ENCODE measurements at places on chromosomes 7 and 10. TPM values are rescaled to one million over a fixed set of nuclear protein-coding genes. Genes with fewer than 3 reads are reported as not detected.

The SLC13A1 gene
- not detected for total RNA-seq

The GSTK1 gene
- total RNA-seq, result 88.8 TPM

The VGF gene
- under 0.01 TPM for total RNA-seq

The ARHGEF5 gene
- 1.1 TPM for total RNA-seq

The TBATA gene
- not detected for total RNA-seq

The HNRNPF gene
- total RNA-seq, result 334 TPM

The OR2A1 gene
- total RNA-seq, result under 0.01 TPM

The LBX1 gene
- not detected for total RNA-seq

The NCAPG2 gene
- 35.9 TPM for total RNA-seq

The LAMB1 gene
- 348 TPM for total RNA-seq

The MYO1G gene
- under 0.01 TPM for total RNA-seq

The MMRN2 gene
- total RNA-seq, result 9.0 TPM

The CALML3 gene
- not detected for total RNA-seq

The KLF14 gene
- under 0.01 TPM for total RNA-seq

The TUBAL3 gene
- total RNA-seq, result not detected

The PBLD gene
- total RNA-seq, result 7.3 TPM

The STRIP2 gene
- total RNA-seq, result 5.2 TPM

The GDF10 gene
- 2.0 TPM for total RNA-seq

The PFKFB3 gene
- total RNA-seq, result 38.5 TPM

The GIMAP8 gene
- total RNA-seq, result 0.28 TPM
